ENCODE measurements at places on chromosomes 11 and 22.
A peak's percentile ranks its signal among the peaks of the same experiment; 100 is the strongest.

DNA sequence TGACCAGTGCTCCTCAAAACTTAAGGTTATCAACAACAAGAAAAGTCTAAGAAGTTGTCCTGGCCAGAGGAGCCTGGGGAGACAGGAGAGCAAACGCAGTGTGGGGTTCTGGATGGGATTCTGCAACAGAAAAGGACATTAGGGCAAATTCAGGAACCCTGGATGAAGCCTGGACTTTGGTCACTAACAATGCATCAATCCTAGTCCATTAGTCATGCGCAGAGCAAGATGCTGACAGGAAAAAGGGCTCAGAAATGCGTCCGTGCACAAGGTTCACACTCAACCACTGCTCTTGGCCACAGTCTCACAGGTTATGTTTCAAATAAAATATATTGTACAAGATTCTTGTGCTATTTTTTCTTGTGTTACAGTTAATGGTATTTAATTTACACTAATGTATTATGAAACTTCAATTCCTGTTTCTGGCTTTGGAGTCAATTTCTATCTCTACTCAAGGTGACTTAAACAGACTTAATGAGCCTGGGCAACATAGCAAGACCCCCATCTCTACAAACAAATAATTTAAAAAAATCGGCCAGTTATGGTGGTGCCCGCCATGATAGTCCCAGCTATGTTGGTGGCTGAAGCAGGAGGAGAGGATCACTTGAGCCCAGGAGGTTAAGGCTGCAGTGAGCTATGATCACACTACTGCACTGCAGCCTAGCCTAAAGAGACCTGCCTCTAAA, 13.6 kb downstream of the GNB1L start:
- DNase-seq = no peak

DNA sequence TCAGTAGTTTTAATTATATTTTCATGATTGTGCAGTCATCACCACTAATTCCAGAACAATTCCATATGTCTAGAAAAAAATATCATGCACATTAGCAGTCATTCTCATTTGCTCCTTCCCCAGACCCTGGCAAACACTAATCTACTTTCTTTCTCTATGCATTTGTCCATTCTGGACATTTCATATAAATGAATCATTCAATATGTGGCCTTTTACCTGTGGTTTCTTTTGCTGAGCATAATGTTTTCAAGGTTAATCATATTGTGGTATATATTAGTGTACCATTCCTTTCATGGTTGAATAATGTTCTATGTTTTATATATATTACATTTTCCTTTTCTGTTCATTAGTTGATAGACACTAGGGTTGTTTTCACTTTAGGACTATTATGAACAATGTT, 811.1 kb upstream of the RAG2 start:
- DNase-seq = peak; percentile 62

DNA sequence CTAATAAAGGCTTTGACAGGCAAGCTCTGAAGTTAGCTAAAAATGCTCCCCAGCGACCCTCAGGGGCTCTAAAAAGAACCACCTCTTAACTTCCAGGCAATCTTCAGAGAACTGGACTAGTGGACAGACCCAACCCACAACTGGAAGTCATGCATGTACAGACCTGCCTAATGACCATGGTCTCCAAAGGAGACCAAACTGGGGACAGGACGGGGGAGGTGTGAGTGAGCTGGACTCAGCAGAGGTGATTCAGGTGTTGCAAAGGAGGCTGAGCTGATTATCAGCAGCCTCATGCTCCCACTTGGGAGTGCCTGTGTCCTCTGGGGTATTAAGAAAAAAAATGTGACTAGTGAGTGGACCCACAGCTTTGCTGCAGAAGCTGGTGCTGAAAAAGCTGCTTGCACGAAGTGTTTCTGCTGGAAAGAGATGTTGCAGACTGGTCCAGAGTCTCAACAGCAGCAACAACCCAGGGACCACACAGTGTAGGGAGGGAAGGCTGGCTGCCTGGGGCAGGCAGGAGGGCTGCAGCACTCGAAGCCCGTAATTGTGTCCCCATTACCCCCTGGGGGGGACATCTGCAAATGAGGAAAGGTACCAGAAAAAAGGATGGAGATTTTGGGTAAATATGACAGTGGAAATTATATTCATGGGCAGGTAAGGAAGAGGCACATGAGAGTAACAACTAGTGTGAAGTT, 35.3 kb downstream of the PITPNB start:
- no peak for DNase-seq

GRCh38 chr11:120169981-120170698, 32.2 kb upstream of the TRIM29 start:
- DNase-seq = no peak
